Activated T-helper 1 cell treated with Interleukin-2 at 50 U/mL for 16 hours (primary cell): ENCODE measurements at places on chromosomes 5 and 9.

DNA sequence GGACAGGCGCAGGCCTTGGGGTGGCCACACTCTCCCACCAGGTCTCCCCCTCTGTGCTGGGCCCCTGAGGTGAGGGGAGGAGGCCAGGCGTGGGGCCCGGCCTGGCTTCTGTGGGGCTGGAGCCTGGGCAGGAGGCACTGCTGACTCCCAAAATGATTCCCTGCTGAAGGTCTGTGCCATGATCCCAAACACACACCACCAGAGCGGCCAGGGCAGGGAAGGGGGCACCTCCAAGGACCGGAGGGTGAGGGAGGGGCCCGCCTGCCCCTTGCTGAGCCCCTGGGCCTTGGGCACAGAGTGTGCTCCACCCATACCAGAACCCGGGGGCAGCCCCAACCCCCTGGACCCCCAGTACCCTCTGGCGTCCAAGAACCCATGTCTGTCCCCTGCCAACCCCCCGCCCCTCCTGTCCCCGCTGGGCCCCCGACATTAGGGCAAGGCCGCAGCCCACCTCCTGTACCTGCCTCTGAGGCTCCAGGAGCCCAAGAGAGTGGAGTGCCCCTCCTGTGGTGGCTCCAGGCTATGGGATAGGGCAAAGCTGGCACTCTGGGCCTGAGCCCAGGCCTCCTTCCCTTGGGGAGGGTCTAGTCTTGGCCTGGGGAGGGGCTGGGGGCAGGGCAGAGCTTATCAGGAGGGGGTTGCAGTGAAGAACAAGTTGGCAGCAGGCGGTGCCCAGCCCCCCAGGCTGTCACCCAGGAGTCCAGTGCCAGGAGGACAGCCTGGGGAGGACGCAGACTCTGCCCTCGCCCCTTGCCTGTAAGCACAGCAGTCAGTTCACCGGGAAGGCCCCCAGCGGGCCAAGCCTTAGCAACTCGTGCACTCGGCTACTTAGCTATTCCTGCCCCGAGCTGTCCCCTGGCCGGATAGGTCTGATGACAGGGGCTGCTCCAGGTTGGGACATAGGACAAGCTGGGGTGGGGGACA is 2.6 kb upstream of the EGFL7 start:
- no peak for DNase-seq

GRCh38 chr5:29697278-29697677 is 1496.2 kb upstream of the CDH6 start:
- no peak for DNase-seq

GRCh38 chr5:67814569-67815311 is 400.8 kb upstream of the PIK3R1 start:
- no peak for DNase-seq

- DNase-seq = no peak
Measured at GRCh38 chr5:90461288-90461687, 13.3 kb downstream of the MBLAC2 start.
